ENCODE measurements at places on chromosomes 2 and 18. TPM values are rescaled to one million over a fixed set of nuclear protein-coding genes. Genes with fewer than 3 reads are reported as not detected.

Gene INSIG2
- total RNA-seq = 25.3 TPM

Gene LRATD1
- total RNA-seq = 6.6 TPM

Gene GPR17
- not detected for total RNA-seq

Gene IL18R1
- total RNA-seq = 22.2 TPM

Gene PIEZO2
- 8.3 TPM for total RNA-seq

Gene SPATA3
- total RNA-seq = not detected

Gene CTNNA2
- total RNA-seq = not detected

Gene TEX44
- total RNA-seq = not detected

Gene RAB12
- total RNA-seq = 40.1 TPM

Gene LHCGR
- total RNA-seq = not detected

Gene IL1R1
- total RNA-seq = 281 TPM

Gene NEURL3
- total RNA-seq = not detected

Gene AKAIN1
- not detected for total RNA-seq

Gene IL36RN
- not detected for total RNA-seq

DNA sequence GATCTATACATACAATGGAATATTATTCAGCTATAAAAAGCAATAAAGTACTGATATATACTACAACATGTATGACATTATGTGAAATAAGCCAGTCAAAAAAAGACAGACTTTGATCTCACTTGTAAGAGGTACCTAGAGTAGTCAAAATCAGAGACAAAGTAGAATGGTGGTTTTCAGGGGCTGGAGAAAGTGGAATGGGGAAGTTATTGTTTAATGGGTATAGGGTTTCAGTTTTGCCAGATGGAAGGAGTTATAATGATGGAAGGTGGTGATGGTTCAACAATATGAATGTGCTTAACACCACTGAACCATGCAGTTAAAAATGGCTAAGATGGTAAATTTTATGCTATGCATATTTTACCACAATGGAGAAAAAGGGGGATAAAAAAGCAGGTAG, 6.3 kb downstream of the COBLL1 start:
- H3K27me3 ChIP-seq = no peaks in the 10 kb centered on the region
- no peaks in the 10 kb centered on the region for H3K36me3 ChIP-seq
- H3K4me3 ChIP-seq = no peak overlapping the region
- no peak for DNase-seq
- H3K4me1 ChIP-seq = peaks cover 60% of the 10 kb centered on the region

GRCh38 chr18:29378651-29379136, 1201.8 kb upstream of the CDH2 start:
- DNase-seq = no peak
- H3K27ac ChIP-seq = no peak overlapping the region
- H3K36me3 ChIP-seq = no peaks in the 10 kb centered on the region

DNA sequence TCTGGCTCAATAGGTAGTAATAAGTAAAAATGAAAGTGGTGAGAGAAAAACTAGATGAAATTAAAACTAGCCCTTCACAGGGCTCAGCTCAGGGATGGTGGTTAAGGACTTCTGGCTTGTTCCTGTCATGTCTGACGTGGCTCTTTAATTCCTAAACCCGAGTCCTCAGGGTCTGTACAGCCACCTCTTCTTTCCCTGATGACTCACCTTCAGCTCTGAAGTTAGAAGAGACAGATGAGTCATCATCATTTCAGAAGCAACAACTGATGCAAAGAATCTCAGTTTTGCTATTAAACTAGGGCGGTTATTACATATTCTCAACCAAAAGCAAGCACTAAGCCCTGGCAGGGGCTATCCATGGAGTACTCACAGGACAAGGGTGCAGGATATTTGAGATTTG, 24.0 kb upstream of the ITGB6 start:
- H3K36me3 ChIP-seq = no peaks in the 10 kb centered on the region
- H3K27ac ChIP-seq = no peak overlapping the region
- no peak overlapping the region for H3K4me3 ChIP-seq
- no peak for DNase-seq
- no peaks in the 10 kb centered on the region for H3K27me3 ChIP-seq

- no peak for DNase-seq
- no peak overlapping the region for H3K27ac ChIP-seq
- no peaks in the 10 kb centered on the region for H3K27me3 ChIP-seq
- H3K36me3 ChIP-seq = no peaks in the 10 kb centered on the region
- no peak overlapping the region for H3K4me3 ChIP-seq
Observed at GRCh38 chr2:106664669-106665068, 177.5 kb downstream of the CD8B2 start.

DNA sequence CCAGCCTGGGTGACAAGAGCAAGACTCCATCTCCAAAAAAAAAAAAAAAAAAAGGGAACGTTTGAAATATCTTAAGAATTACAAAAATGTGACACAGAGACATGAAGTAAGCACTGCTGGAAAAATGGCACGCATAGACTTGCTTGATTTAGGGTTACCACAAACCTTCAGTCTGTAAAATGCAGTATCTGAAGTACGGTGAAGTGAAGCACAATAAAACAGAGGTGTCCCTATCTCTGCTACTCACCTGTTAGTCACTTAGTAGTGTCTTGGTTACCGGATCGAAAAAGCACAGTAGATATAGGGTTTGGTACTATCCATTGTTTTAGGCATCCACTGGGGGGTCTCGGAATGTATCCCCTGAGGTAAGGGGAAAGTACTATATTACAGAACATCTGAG, 11.6 kb upstream of the GREB1L start:
- no peak for DNase-seq
- H3K27ac ChIP-seq = no peak overlapping the region
- H3K27me3 ChIP-seq = no peaks in the 10 kb centered on the region
- H3K36me3 ChIP-seq = no peaks in the 10 kb centered on the region

- H3K27ac ChIP-seq = no peak overlapping the region
- H3K27me3 ChIP-seq = no peaks in the 10 kb centered on the region
- H3K4me1 ChIP-seq = no peaks in the 10 kb centered on the region
- DNase-seq = no peak
- no peak overlapping the region for H3K4me3 ChIP-seq
Observed at GRCh38 chr2:118766871-118767270, 80.6 kb downstream of the EN1 start.

GRCh38 chr2:110904779-110905148, 172.4 kb downstream of the ACOXL start:
- H3K27ac ChIP-seq = no peak overlapping the region
- H3K36me3 ChIP-seq = no peaks in the 10 kb centered on the region
- H3K4me3 ChIP-seq = no peak overlapping the region
- no peak for DNase-seq

DNA sequence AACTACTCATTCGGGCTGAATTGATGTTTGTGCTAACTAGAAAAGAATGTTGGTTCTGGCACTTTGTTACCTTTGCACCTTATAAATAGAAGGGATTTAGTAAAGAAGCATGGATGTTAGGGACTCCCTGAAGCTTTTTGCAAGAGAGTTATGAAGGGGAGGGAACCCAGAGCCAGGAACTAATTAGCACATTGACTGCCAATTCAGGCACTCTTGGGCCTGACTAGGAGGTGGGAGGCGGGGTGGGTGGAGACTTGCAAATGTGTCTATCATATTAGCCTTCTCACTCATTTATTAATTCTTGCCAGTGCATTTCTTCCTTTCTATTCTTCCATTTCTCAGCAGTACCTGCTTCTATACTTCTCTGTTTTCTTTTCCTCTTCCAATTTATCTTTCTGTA, 1022.4 kb downstream of the TMEM182 start:
- H3K4me1 ChIP-seq = no peaks in the 10 kb centered on the region
- no peak overlapping the region for H3K27ac ChIP-seq
- no peaks in the 10 kb centered on the region for H3K27me3 ChIP-seq
- no peak overlapping the region for H3K4me3 ChIP-seq

- H3K27ac ChIP-seq = no peak overlapping the region
- DNase-seq = no peak
- H3K4me1 ChIP-seq = peaks cover 27% of the 10 kb centered on the region
- no peaks in the 10 kb centered on the region for H3K36me3 ChIP-seq
Observed at GRCh38 chr2:221106241-221106640, 465.9 kb downstream of the EPHA4 start.

DNA sequence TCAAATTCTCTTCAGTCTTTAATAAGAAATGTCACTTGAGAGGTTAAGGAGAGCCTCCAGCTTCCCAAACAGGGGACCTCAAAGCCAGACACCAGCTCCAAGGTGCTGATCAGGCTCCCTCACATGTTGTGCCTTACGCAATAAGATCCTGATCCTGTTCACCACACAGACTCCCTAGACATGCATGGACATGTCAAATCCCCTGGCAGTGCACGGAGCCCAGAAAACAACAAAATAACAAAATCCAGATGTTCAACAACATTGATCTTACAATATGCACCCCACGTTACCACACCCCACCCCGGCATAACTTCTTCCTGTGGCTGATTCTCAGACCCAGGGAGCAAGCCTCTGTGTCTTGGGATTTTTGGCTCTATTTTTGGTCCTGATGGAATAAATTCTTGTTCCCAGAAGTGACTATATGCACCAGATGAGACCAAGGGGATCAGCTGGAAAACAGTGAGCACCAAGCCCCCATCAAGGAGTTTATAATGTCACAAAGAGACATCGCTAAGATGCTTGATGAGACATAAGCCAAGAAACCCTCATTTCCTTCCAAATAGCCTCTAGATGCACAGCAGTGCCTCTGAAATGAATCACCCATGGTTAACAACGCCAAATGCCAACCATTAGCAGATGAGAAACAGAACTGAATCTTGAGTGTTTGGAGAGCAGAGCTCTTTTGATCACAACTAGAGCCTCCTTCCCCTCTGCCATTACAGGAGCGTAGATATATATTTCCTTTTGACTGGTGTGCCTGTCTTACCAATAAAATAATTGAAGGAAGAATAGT, 198.2 kb downstream of the PRKCE start:
- no peak for DNase-seq
- no peak overlapping the region for H3K4me3 ChIP-seq
- H3K27me3 ChIP-seq = no peaks in the 10 kb centered on the region
- peaks cover 4% of the 10 kb centered on the region for H3K4me1 ChIP-seq

DNA sequence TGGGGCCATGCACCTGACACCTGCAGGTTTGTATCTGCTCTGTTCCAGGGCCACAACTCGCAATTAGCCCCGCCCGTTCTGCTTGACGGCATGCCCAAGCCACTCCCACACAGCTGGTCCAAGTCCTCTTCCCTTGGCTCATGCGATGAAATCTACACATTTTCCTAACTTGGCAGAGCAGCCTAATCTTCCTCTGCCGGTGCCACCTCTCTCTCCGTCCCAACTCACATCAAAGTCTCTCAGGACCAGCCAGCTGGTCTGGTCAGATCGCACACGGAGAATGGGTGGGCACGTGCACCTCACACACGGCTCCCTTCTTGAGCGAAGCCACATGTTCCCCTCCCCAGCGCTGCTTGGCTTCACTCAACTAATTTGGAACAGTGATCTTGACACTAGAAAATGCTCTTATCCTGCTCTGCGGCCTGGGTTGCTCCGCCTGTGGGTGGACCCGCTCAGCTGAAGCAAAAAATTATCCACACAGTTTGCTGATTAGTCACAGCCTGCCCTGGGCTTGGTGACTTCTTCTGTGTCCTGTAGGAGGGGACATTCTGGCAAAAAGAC, 176.7 kb downstream of the NRP2 start:
- H3K36me3 ChIP-seq = no peaks in the 10 kb centered on the region
- H3K4me3 ChIP-seq = no peak overlapping the region
- no peak for DNase-seq
- H3K27me3 ChIP-seq = no peaks in the 10 kb centered on the region
- H3K27ac ChIP-seq = no peak overlapping the region
- no peaks in the 10 kb centered on the region for H3K4me1 ChIP-seq

GRCh38 chr2:37634914-37635503, 36.4 kb downstream of the CDC42EP3 start:
- no peaks in the 10 kb centered on the region for H3K27me3 ChIP-seq
- no peak overlapping the region for H3K4me3 ChIP-seq
- no peak overlapping the region for H3K27ac ChIP-seq
- H3K36me3 ChIP-seq = no peaks in the 10 kb centered on the region
- H3K4me1 ChIP-seq = peaks cover 9% of the 10 kb centered on the region
- DNase-seq = no peak

DNA sequence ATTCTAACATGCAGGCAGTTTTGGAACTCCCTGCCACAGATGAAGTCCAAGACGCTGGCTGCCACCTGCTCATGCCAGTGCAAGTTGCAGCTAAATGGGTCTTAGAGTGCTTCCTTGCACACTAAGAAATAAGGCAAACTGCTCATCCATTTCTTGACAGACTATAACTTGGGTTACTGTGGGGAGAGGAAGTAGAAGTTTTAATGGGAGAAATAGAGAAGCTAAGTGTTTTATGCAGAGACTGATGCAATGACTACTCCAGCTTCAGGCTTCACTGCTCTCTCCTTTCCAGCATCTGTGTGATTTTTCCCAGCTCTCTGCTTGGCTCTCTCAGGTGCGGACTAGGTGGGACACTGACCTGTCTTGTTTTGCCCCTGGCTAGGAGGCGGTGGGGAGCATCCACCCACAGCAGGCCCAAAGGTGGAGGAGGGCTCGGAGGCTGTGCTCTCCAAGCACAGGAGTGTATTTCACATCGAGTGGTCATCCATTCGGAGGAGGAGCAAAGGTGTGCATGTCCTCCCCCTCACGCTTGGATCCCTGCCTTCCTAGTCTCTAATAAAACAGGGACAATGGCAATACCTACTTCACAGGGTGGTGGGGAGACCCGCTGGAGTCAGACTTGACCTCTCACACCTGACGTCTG, 48.2 kb downstream of the SLC14A2 start:
- DNase-seq = no peak
- H3K4me3 ChIP-seq = no peak overlapping the region
- no peaks in the 10 kb centered on the region for H3K36me3 ChIP-seq

- no peaks in the 10 kb centered on the region for H3K27me3 ChIP-seq
- H3K36me3 ChIP-seq = no peaks in the 10 kb centered on the region
- no peaks in the 10 kb centered on the region for H3K4me1 ChIP-seq
- no peak overlapping the region for H3K27ac ChIP-seq
Observed at GRCh38 chr18:31702449-31702848, 18.1 kb upstream of the B4GALT6 start.

GRCh38 chr18:7524786-7525185, 42.3 kb upstream of the PTPRM start:
- H3K4me1 ChIP-seq = no peaks in the 10 kb centered on the region
- no peaks in the 10 kb centered on the region for H3K27me3 ChIP-seq
- H3K27ac ChIP-seq = no peak overlapping the region
- no peak for DNase-seq

DNA sequence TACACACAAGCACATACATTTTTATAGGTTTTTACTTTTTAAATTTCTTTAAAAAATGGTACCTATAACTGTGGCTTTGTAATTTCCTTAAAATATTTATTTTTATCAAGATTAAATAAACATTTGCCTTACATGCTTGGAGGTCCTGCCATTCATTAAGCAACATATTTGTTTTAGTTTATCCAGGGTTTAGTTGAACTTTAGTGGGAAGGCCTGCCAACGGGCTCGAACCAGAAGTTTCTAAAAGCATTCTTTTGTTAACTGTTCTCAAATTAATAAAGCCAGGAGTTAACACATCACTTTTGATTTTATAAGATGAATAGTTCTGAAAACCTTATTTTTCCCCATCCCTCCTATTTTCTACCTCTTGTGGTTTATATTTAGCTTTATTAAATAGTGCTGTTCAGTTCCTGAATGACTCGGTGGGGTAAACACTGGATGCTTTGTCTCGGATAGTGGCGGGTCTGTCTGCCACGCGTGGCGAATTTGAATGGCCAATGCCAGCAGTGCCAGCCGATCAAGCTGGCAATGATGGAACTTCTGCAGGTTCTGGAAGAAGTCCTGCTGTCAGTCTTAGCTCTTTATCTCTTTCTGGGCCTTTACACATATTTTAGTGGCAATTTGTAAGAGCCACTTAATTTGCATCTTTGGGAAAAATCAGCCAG, 32.2 kb downstream of the SH3YL1 start:
- no peak for DNase-seq
- H3K4me1 ChIP-seq = no peaks in the 10 kb centered on the region
- H3K4me3 ChIP-seq = no peak overlapping the region
- H3K36me3 ChIP-seq = peaks cover 11% of the 10 kb centered on the region
